ENCODE measurements at places on chromosomes 1 and 21.

DNA sequence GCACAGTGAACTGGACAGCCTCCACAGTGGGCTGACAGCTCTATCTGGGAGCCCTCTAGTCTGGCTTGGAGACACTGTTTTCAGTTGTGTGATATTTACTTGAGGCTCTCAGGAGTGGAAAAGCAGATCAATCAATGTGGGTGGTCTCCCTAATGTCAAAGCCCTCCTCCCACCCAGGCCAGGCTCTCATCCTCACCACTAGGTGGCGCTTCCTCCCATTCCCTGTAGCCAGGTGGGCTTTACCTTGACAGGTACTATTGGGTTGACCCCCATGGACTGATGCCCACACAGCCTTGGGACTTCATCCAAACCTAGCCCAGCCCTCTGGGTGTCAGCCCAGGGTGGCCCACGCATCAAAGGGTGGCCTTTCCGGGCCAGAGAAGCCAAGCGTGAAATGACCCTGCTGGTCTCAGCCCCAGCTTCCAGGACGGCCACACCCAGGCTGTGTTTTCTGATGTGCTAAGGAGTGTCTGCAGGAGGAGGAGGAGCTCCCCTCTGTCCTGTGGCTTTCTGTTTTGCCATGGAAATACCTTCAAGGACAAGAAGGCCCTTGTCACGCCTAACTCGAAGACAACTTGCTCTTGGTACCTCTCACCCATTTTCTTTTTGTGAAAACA lies 54.0 kb downstream of the CLIC6 start:
- DNase-seq = no peak

- DNase-seq = no peak
Observed at GRCh38 chr1:173523329-173523728, 46.2 kb downstream of the PRDX6 start.

DNA sequence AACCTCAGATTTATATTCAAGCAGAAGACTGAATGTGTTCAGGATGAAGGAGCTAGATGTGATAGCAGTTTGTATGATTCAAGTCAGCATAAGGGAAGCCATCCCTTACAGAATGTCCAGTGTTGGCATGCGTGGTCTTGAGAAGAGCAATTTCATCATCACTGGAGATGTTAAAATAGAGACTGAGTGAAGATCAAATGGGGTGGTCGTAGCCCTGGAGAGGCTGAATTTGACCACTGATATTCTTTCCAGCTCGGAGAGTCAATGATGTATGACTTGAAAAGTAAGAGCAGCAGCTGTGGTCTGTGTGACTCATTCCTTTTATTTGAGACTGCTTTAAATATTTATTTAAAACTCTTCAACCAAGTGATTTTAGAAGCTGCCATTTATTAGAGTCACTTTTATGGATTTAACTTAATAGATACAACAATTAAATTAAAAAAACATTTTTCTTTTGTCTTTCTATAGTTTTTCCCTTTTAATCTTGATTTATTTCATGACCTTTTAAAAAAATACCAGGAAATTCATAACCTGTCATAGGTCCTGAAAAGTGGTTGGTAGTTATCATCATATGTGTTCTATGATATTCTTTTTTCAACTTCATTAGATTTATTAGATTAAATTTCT lies 15.5 kb downstream of the FMN2 start:
- no peak for DNase-seq

- no peak for DNase-seq
Observed at GRCh38 chr1:17689011-17689410, 66.1 kb upstream of the ACTL8 start.

GRCh38 chr21:38712664-38713063 lies 93.1 kb upstream of the ETS2 start:
- no peak for DNase-seq

DNA sequence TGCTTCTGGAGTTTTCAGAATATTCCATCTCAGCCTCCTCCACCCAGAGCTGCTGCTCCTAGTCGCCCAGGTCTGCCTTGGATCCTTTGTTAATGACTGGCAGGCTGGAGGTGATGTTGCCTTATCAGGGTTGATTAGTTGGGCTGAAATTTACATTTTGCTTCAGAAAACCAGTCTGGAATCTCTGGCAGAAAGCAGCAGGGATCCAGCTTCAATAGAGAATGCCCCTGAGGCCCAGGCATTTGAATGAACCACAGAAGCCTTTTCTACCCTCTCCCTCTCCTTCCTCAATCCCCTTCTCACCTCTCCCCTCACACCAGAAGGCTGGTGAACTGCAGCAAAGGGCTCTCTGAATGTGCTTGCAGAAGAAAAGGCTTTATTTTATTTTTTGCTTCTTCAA lies 83.2 kb downstream of the PLXNA2 start:
- DNase-seq = no peak

DNA sequence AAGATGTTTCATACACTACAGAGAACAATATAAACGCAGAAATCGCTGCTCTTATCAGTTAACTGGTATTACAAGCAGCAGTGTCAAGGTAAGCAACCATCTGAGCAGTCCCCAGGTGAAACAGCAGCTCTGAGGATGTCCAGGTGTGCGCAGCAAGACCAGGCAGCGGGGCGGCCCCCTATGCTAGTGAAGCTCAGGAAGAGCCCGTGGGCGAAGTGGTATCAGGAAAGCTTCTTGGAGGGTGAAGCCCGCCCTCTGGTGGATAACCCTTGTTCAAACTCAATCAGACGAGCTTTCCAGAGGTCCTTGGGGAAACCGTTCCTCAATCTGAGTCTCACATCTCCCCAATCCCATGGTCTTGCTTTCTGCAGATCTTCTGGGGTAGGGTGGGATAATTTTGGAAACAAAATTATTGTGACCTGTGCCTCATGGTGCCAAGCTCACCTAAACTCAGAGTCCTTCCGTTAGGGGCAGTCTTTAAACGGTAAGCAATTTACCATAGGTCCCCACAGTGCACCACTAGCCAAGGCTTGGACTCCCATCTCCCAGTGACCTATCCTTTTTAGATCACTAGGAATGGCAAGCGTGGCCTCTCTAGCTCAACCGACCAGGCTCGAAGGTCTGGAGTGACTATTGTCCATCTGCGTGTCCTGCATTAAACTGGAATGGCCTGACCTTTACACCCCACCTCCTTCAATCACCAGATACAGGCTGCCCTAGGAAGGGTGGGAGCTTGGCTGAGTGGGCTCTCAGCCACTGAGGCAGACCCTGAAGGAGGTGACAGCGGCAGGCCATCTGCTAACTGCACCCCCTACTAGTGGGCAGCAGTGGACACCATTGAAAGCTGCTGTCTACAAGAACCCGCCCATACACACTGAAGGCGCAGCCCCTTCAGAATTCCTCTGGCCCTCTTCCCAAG lies 13.6 kb upstream of the FAM110D start:
- DNase-seq = peak; percentile 90

DNA sequence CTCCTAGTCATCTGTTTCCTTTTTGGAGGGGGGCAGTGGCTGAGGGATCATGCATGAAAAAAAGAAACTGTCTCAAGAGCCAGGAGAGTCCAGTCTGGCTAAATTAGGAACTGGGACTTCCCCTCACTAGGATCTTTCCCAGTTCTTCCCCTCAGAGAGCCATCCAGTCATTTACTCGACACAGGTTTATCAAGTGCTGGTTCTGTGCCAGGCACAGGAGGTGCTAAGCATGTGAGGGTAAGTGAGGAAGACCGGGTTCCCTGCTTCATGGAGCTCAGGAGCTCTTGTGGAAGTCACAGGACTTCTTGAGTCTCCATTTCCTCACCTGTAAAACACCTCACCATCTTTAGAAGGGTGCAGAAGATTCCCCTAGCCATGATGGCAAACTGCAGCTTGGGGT lies 8.6 kb upstream of the NUAK2 start:
- no peak for DNase-seq

- peak; percentile 39 for DNase-seq
Observed at GRCh38 chr1:58895559-58896145, 111.8 kb upstream of the JUN start.

- no peak for DNase-seq
Observed at GRCh38 chr1:19028546-19029129, 72.2 kb upstream of the IFFO2 start.

DNA sequence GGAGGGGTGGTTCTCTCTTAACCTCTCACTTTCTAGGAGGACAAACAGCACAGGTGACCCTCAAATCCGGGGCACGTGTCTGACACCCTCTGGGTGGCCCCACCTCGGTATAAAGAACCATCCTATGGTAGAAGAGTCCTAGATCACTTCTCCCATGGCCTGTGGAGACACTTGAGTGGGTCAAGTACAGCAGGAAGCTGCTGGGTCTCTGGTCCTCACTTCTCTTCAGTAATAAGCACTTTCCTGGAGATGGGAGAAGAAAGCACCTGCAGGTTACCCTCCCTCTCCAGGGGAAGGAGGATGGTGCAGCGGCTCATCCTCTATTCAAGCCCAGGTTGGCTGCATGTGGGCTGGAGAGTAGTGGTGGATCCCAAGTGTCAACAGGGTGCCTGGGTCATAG lies 17.0 kb downstream of the S100A7 start:
- DNase-seq = no peak

DNA sequence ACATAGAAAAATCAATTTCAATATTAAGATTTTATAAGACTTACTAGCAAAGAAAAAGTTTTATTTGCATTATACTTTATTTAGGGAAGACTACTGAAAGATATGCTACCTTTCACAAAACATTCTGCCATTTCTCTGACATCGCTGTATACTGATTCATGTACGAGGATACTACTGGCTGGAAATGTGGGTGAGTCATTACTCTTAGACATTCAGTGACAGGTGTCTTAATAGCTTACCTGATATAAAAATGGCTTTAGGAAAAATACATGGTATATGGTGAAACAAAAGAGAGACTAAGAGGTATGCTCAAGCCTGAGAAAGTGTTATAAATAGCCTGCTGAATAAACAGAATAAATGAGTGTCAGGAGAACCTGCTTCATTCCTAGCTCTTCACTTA lies 73.0 kb upstream of the EXO1 start:
- no peak for DNase-seq

DNA sequence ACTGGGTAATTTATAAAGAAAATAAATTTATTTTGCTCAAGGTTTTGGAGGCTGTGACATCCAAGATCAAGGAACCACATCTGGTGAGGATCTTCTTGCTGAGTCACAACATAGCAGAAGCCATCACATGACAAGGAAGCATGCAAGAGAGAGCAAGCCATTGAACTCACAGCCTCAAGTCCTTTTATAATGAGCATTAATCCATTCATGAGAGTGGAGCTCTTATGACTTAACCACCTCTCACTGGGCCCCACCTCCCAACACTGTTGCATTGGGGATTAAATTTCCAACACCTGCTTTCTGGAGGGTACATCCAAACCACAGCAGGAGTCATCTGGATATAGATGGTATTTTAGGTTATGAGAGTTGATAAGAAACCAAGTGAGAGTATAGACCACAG lies 20.6 kb upstream of the EGLN1 start:
- no peak for DNase-seq

- DNase-seq = peak; percentile 73
Observed at GRCh38 chr1:89552471-89553081, 27.9 kb downstream of the LRRC8B start.

- no peak for DNase-seq
Observed at GRCh38 chr1:168338589-168339503, 58.2 kb downstream of the TBX19 start.

DNA sequence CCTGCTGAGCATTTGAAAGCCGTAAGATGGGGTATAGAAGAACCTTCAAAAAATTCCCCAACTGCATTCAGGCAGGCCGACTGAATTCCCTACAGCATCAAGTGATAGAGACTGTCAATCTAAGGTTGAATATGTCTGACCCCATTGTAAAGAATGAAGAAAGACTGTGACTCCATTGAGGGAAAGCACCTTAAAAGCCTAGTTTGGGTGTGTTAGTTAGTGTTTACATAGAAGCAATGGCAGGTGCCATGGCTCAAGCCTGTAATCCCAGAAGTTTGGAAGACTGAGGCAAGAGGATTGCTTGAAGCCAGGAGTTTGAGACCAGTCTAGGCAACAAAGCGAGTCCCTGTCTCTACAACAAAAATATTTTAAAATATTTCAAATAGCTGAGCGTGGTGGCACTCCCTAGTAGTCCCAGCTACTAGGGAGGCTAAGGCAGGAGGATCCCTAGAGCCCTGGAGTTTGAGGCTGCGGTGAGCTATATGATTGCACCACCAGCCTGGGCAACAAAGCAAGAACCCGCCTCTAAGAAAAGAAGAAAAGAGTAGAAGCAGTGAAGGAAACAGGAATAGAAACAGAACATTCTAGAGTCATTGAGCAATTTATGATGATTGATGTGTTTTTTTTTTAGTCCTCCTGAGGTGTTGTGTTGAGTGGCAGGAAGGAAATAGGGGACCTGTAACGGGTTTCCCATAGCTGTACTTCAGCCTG lies 15.4 kb downstream of the POLR3GL start:
- DNase-seq = no peak

DNA sequence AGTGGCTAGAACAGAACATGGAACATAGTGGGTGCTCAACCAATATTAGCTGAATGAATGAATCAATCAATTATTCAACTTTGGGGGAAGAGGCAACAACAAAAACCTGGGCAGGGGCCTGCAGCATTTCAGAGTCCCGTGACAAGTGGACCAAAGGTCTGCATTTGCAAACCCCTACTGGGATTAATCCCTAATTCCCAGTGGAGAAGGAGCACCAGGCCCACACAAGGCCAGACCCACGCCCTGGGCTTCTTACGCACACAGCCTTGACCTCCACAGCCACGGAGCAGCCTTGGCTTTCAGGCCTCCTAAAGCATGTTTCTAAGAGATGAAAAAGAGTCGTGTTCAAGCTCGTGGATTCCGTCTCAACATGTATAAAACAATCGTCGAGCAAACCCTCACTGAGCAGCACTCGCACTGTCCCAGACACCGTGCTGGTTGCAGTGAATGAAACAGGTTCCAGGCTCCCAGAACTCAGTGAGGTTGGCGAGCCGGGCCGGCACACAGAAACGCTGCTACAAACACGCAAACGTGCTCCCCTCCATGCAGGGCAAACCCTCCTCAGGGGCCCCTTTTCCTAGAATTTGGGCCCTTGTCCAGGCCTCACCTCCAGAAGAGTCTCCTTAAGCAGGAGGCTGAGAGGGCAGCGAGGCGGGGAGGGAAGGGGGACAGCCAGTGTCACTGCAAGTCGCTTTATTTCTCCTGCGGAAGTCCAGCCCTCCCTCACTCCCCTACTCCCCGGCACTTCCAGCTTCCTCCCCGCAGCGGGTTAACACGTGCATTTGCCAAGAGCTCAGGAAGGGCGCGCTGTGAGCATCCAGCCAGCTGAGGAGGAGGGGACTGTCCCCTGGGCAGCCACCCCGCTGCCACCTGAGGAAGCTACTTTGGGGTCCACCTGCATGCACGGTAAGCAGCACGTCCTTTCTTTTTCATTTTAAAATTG lies 556.4 kb downstream of the KIF26B start:
- DNase-seq = no peak

GRCh38 chr1:19923137-19923952 lies at the start of gene PLA2G2E:
TSS of gene PLA2G2E (minus strand) at chr1:19923617. CDS start at chr1:19923559, 58 bp downstream.
- DNase-seq = no peak

GRCh38 chr1:178371235-178371634 lies 125.5 kb downstream of the CLEC20A start:
- DNase-seq = no peak

GRCh38 chr1:83763361-83764095 lies 235.4 kb downstream of the TTLL7 start:
- no peak for DNase-seq

All from inflammatory macrophage treated with lipopolysaccharide for 1 hour (primary cell).